Neural progenitor cell (in vitro differentiated cells): ENCODE measurements at places on chromosomes 12 and 14.

DNA sequence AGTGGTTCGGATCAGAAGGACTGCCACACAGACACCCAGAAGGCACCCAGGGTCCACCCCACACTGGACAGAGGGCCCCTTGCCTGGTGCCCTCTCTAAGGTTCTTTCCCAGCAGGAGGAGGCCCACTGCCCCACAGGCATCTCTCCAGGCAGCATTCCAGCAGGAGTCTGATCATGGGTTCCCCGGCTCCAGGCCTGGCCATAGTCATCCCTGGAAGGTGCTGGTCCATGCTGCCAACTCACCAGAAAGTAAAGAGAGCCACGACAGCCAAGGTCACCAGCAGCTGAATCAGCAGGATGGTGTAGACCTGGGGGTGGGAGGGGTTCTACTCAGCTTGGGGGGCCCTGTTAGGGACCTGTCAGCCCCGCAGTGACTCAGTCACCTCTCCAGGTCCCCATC is 6.4 kb downstream of the FAIM2 start:
- no peaks in the 10 kb centered on the region for H3K36me3 ChIP-seq
- no peak overlapping the region for H3K4me3 ChIP-seq
- DNase-seq, result no peak
- no peaks in the 10 kb centered on the region for H3K27me3 ChIP-seq
- peaks cover 7% of the 10 kb centered on the region for H3K4me1 ChIP-seq
- no peak overlapping the region for H3K27ac ChIP-seq

GRCh38 chr14:92652413-92653151 is 95.8 kb downstream of the LGMN start:
- no peaks in the 10 kb centered on the region for H3K4me1 ChIP-seq
- no peak overlapping the region for H3K4me3 ChIP-seq
- H3K36me3 ChIP-seq, result no peaks in the 10 kb centered on the region

DNA sequence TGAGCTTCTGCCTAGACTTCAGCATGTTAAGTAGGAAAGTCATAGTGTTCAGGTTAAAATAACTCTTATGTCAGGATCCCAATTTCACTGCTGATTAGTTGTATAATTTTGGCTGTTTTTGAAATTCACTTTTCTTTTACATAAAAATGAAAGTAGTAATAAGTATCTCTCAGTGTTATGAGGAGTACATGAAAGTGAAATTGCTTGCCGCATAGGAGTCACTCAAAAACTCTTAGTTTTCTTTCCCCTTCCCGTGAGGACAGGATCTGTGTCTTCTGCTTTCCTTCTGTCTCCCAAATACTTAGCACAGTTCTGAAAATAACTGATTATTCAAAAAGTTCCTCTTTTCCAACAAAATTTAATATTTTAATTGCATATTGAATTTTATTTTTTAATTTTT is 100.5 kb downstream of the SLC38A4 start:
- no peaks in the 10 kb centered on the region for H3K36me3 ChIP-seq
- H3K4me3 ChIP-seq, result no peak overlapping the region
- H3K4me1 ChIP-seq, result no peaks in the 10 kb centered on the region

DNA sequence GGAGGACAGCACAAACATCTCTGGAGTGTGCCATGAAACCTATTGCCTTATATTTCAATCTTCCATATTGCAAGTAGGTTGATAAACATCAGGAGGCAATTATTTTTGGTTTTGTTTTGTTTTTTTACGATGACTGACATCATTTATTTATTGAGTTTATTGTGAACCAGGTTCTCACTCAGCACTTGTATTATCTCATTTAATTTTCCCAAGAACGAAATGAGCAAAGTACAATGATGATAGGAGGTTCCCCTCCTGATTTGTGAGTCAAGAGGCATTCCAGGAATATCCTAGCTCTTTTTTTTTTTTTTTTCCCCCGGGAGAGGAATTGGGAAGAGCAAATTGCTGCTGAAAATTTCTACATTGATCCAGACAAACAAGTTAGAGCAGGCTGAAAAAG is 4.7 kb downstream of the SOCS2 start:
- DNase-seq, result no peak
- no peak overlapping the region for H3K4me3 ChIP-seq
- H3K4me1 ChIP-seq, result peaks cover 14% of the 10 kb centered on the region
- peaks cover 57% of the 10 kb centered on the region for H3K27me3 ChIP-seq
